ENCODE measurements at places on chromosomes 13 and 19. TPM values are rescaled to one million over a fixed set of nuclear protein-coding genes. Genes with fewer than 3 reads are reported as not detected.

KCNC3 gene
- total RNA-seq = not detected

CD37 gene
- total RNA-seq = not detected

MATK gene
- total RNA-seq = not detected

COL4A1 gene
- total RNA-seq = 1,114 TPM

FAM83E gene
- total RNA-seq = not detected

JOSD2 gene
- total RNA-seq = 19.7 TPM

KIRREL2 gene
- total RNA-seq = not detected

ZNF829 gene
- total RNA-seq = 4.4 TPM

TLE6 gene
- not detected for total RNA-seq

GPR4 gene
- total RNA-seq = under 0.01 TPM
